T47D (cell line): ENCODE measurements at places on chromosomes 6 and 20.

GRCh38 chr6:16301511-16301910 lies 63.1 kb downstream of the GMPR start:
- DNase-seq, result no peak

DNA sequence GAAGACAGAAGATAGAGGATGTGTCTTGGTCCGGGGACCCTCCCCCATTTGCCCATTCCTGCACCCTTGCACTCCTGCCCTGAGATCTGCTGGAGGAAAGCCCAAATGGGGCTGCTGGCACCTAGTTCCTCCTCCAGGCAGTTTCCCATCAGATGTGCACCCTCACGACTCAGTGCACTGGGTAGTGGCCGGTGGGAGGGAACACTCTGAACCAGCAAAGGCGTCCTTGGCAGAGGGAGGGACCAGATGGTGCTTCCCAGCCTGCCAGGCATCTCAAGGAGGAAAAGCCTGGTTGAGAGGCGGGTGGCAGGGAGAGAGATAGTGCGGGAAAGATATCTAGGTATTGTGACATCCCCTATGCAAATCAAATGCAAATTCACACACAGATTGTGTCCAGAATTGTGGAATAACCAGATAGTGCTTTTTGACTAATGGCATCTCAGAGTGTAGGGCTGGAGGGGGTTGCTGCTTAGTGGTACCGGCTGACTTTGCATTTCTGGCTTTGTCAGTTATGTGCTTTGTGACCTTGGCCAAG lies 19.5 kb downstream of the TMEM151B start:
- no peak for DNase-seq

- no peak for DNase-seq
These were observed 62.9 kb downstream of the CARMIL1 start for GRCh38 chr6:25341923-25342619.

DNA sequence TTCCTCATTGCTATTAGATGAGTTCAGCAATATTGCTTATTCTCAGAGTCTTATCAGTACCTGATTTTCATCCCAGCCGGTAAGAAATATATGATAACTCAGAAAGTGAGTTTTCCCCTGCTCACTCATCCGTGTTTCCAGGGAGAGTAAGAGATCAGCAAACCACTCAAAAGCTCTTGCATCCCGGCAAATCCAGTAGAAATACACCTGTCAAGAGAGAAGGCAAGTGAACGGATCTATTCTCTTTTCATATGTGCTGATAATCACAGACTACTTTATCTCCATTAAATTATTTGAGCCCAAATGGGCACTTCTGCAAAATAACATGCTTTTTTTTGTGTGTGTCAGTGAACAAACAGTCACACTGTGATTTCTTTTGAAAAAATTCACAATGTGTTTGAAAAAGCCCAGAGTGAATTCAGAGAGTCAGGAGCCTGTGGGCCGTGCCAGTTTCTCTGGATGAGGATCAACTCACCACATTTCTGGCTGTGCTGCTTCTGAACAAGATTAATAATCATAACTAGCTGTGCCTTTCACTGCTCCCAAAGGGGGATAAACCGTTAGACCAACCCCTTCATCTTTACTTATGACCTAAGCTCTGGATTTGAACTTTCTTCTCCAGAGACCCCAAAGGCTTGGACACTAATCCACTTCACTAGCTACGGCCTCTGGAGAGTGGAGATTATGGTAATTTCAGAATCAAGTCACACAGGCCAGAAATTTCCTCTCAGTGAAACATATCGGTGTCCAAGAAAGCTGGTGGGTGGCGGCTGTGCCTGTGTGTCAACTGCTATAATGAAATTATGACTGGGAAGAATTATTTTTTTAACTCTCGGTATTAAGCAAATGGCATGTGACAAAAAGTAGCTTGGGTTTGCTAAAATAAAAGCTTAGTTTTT lies 44.2 kb downstream of the NOX3 start:
- DNase-seq, result no peak

- DNase-seq, result no peak
These were observed 979.0 kb downstream of the KIF16B start for GRCh38 chr20:15594158-15594695.
